ENCODE measurements at places on chromosomes 12 and 14. TPM values are rescaled to one million over a fixed set of nuclear protein-coding genes. Genes with fewer than 3 reads are reported as not detected.

Gene MIP
- total RNA-seq = 0.20 TPM

Gene SERPINA10
- not detected for total RNA-seq

Gene ARF6
- total RNA-seq = 66.8 TPM

Gene TDRD9
- total RNA-seq = not detected

Gene EIF5
- 260 TPM for total RNA-seq

Gene GPX2
- total RNA-seq = 258 TPM

Gene RGS6
- not detected for total RNA-seq

Gene MLXIP
- total RNA-seq = 22.0 TPM

Gene TUNAR
- total RNA-seq = not detected

Gene SIX6
- total RNA-seq = not detected

Gene TAS2R43
- not detected for total RNA-seq

Gene YARS2
- total RNA-seq = 29.6 TPM

Gene ANKRD33
- 0.08 TPM for total RNA-seq

Gene MYBPC1
- not detected for total RNA-seq

Gene TXNDC16
- 0.97 TPM for total RNA-seq

Gene BDKRB2
- 3.4 TPM for total RNA-seq

Gene TSPAN8
- 0.15 TPM for total RNA-seq

Gene CCDC177
- not detected for total RNA-seq

Gene KERA
- not detected for total RNA-seq

Gene IFI27
- total RNA-seq = 0.62 TPM

Gene AKAP5
- 0.25 TPM for total RNA-seq

Gene NRXN3
- total RNA-seq = 1.2 TPM

Gene EXOC3L4
- 0.94 TPM for total RNA-seq

Gene TAMALIN
- total RNA-seq = 0.58 TPM

Gene IRAK3
- total RNA-seq = 0.09 TPM

Gene SLC7A7
- total RNA-seq = 11.5 TPM

Gene CD163L1
- total RNA-seq = 0.52 TPM

Gene ACOT2
- total RNA-seq = 50.2 TPM

Gene ADAM21
- not detected for total RNA-seq

Gene LMO3
- total RNA-seq = not detected

Gene NYNRIN
- total RNA-seq = 0.15 TPM

Gene KCNA5
- total RNA-seq = not detected

Gene NANOG
- total RNA-seq = not detected

Gene ETFBKMT
- total RNA-seq = 0.92 TPM

Gene CACNA1C
- total RNA-seq = 0.03 TPM

Gene HOXC13
- 12.4 TPM for total RNA-seq

Gene GLS2
- 0.12 TPM for total RNA-seq

Gene CCDC60
- not detected for total RNA-seq

Gene GPR68
- 0.07 TPM for total RNA-seq

Gene RERG
- 0.47 TPM for total RNA-seq

Gene KLRC4
- not detected for total RNA-seq

Gene PRB4
- not detected for total RNA-seq

Gene MAPKAPK5
- total RNA-seq = 63.1 TPM

Gene KRT73
- total RNA-seq = not detected

Gene HVCN1
- 0.80 TPM for total RNA-seq

Gene ACRBP
- 0.24 TPM for total RNA-seq

Gene A2M
- total RNA-seq = not detected

Gene VDR
- 3.3 TPM for total RNA-seq

Gene SRRM4
- total RNA-seq = not detected

Gene SERPINA5
- 0.29 TPM for total RNA-seq

Gene GPR65
- not detected for total RNA-seq

Gene NTS
- 81.3 TPM for total RNA-seq

Gene KLRG1
- total RNA-seq = 2.0 TPM

Gene IL22
- not detected for total RNA-seq

Gene NOVA1
- total RNA-seq = 6.2 TPM

Measured in A549 treated with CpdA at 1 μM for 4 hours (cell line).